ENCODE measurements at places on chromosomes 3 and 15.

DNA sequence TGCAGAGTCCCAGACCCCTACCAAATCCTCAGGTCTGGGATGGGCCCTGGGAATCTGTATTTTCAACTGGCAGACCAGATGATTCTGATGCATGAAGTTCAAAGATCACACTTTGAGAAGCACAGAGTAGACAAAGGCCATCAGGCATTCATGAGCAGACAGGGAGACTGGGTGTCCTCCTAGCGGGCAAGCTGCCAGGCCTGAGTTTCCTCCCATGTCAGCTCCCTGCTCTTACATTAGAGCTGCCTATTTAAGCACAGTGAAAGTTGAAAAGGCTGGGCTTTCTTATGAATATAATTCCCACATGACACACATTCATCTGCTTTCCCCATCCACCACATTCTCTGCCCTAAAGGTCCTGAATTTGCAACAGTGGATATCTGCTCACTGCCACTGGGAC is 14.0 kb downstream of the CAPN3 start:
- DNase-seq = no peak

DNA sequence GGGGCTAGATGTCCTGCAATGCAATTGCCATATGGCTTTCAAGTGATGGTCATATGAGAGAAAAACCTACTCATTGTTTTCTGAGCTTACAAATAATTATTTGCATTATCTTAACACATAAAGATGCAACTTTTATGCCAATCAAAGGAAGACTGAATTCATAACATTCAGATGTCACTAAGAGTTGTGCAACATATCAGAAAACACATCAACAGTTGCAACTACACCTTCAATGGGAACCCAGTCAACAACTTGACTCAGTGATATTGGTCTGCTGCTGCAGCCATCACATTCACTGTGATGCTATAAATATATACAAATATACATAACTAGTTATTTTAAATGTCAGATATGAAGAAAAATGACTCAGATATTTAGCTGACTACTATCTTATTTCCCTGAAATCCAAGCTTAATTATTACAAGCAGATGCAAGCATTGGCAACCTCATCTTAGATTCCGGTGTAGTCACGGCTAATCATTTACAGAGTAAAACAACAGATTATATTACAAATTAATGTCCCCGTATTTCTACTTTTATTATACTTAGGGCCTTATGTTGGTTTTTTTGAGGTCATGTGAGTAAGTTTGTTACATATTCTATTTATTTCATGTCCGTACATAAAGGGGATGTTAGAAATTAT is 23.7 kb downstream of the CNTN3 start:
- DNase-seq = no peak

DNA sequence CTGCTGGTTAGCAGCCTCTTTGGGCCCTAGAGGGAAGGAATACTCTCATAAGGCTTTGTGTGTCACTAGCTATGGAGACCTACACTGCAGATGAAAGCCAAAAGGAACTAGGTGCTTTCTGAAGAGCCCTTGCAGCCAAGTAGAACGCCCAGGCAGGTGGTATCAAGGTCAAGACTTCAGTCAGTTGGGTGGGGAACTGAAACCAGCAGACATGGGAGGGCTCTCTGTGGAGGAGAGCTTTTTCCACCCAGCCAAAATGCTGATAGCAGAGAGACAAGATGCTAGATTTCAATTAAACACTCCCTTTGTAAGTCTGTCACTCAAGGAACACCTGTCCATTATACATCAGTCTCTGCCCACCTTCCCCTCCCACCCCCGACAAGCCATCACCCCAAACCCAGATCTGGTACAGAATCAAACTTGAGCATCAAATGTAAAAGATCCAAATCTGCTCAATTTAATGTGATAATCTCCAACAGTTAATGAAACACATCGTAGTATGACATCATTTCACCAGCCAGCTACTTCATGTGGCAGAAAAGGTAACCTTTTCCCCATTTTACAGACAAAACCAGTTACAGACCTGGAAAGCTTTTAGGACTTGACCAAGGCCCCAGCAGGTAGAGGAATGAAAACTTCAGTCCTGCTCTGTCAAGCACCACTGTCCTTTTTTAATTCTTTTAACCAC is 14.6 kb downstream of the MRPS25 start:
- DNase-seq = no peak

- DNase-seq = no peak
Measured at GRCh38 chr15:63069616-63070090, 27.1 kb downstream of the TPM1 start.

- no peak for DNase-seq
Measured at GRCh38 chr15:66196602-66197001, 56.9 kb downstream of the MEGF11 start.

GRCh38 chr15:28114721-28115622 is 15.9 kb upstream of the OCA2 start:
- no peak for DNase-seq

Data from NB4 (cell line).